ENCODE measurements at places on chromosomes 2 and 18.

DNA sequence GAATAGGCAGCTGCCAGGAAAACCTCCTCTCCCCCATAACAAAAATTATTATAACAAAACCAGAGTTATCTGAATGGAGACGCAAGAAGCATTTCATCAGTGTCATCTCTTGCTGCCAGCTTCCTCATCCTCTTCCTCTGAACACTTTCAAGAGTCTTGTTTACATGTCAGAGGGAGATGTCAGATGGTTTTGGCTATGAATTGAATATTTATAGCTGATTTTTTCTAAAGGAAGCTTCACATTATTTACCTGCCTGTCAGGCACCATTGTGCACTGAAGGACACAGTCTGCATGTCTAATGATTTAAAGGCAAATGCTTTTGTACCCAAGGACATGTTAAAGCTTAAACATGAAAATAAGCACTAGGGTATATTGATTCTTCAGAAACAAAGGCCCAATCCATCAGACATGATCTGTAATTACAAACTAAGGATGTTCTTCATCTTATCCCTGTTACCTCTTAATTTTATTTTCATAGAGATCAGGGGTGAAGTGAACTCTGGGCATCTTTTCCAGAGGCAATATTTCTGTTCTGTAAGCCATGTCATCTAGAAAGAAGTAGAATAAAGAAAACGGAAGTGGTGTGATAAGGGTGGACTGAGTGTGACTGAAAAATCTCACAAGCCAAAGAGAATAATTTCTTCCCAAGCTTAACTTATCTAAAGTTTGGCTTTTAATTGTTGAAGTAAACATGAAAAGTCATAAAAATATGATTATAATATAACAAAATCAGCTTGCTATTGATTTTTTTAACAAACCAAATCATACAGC lies 168.7 kb downstream of the ANKRD44 start:
- no peak for DNase-seq

- peak; percentile 89 for DNase-seq
Observed at GRCh38 chr2:105712166-105712915, 32.4 kb upstream of the NCK2 start.

DNA sequence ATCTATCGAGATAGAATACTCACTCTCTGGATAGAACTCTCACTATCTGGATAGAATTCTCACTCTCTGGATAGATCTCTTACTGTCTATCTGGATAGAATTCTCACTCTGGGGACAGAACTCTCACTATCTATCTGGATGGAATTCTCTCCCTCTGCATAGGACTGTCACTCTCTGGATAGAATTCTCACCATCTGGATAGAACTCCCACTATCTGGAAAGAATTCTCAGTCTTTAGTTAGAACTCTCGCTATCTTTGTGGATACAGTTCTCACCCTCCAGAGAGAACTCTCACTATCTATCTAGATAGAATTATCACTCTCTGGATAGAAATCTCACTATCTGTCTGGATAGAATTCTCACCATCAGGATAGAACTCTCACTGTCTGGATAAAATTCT lies 16.5 kb downstream of the ABCG8 start:
- DNase-seq = no peak

DNA sequence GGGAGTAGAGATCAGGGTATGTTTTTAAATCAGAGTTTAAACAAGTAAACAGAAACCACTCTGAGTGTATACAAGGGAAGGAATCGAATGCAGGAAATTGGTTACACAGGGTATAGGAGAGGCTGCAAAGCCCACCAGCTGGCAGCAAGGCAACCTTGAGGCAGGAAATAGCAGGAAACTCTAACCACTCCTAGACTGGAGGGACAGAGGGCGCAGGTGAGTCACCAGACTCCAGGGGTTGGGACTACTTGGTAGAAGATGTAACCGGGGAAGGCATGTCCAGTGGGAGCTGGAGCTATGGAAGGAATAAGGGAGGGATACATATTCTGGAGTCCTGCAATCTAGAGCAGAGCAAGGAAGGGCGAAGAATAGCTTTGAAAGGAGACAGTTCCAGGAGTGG lies 152.3 kb downstream of the MEIS1 start:
- no peak for DNase-seq

GRCh38 chr2:148660999-148661398 lies 16.4 kb downstream of the EPC2 start:
- no peak for DNase-seq

DNA sequence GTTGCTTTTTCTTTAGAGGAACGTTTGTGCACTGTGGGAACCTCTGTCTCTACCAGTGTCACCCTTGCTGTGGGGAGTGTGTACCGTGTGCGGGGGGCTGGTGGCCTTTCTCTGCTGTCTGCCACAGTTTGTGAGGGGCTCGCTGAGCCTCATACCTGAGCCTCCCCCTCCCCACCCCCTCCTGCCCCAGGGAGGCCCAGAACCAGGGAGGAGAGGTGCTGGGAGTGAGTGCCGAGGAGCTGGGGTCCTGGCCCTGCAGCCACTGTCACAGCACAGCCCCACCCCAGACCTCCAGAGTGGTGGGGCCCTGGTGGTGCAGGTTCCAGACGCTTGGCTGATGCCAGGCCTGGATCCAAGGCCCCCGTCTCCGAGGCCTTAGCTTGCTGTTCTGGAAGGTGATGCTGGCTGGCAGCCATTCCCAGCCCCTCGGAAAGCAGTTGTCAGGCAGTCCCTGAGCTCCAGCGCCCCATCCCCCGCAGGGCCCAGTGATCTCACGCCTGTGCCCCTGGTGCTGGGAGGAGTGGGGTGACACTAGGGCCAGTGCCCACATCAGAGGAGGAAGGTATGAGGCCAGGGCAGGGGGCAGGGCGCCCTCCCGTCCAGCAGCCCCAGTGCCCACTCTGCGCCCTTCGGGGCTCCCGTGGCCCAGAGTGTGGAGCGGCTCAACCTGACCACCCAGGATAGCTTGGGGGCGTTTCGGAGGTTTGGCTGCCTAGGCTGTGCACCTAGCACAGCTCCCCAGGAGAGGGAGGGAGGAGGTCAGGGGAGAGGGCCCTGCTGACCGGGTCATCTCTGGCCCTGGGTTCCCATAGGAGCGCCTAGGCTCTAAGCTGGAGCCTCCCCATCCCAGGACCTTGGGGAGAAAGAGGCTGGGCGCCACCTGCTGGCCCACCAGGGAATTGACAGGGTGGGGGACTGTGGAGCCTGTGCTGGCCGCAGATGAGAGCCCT lies 53.0 kb upstream of the ALPP start:
- peak; percentile 45 for DNase-seq
